CD8-positive, alpha-beta memory T cell (primary cell): ENCODE measurements at places on chromosomes 16 and 17. TPM values are rescaled to one million over a fixed set of nuclear protein-coding genes. Genes with fewer than 3 reads are reported as not detected.
A peak's percentile ranks its signal among the peaks of the same experiment; 100 is the strongest.

- no peak for DNase-seq
Observed at GRCh38 chr17:16989953-16990860, 18.3 kb upstream of the TNFRSF13B start.

DNA sequence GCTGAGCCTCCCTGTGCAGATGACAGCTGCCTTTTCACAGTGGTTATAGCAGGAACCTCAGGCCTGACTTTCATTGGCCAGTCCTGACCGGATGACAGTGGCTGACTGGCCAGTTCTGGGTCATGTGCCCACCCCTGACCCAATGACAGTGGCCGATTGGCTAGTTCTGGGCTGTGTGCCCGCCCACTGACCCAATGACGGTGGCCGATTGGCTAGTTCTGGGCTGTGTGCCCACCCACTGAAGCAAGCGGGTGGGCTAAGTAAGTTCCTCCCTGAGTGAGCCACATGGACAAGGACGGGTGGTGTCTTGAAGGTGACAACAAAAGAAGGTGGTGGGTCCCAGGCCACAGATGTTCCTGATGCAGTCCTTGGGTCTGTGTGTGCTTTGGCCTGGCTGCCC lies 9.5 kb downstream of the DEF8 start:
- no peak for DNase-seq

DNA sequence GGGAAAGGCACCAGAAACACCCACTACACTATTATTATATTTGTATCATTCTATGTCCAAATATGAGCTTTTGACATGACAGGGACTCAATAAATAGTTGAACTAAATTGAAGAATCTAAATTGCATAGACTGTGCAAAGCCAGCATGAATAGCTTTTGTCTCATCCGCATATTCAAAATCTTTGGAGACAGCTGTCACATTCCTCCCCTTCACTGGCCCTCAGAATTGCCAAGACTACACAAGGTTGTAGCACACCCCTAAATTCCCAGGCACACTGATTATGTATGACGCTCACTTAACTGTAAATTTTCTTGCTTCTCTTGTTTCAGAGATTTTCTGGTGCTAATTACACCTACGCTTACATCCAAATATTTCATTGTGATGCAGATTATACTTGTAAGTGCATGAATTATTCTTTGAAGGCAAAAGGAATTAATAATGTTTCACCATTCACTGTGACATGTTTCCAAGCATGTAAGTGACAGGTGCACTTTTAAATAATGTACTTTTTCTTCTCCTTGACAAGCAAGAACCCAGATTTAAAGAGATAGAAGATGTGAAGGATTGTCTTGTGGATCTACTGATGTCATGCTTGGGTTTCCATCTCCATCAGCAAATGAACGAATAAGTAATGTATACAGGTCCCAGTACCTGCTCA lies 47.5 kb downstream of the CA10 start:
- DNase-seq = no peak

- no peak for DNase-seq
Observed at GRCh38 chr17:57077000-57077399, 8.0 kb upstream of the AKAP1 start.

PTGES3L gene
- polyA plus RNA-seq = not detected

DNA sequence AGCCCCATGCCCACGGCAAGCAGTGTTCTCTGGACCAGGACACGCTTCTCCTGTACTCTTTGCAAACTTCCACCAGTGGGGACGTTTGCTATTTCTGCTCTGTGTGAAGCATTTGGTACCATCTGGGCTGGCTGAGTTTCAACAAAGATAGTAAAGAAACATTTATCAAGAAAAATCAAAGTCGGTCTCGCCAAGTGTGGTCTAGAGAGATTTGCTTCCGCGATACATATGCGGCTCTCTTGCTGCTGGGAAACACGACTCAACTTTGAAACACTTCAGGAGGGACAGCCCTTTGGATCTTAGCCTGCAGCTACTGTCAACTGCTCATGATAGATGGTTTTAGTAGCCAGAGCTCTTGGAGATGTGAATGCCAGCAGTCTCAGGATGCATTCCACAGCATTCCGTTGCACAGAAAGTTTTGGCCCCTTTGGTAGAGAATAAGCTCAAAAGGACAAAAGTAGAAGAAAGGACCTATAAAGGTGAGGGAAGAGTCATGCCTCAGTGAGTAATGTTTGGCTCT lies 168.2 kb upstream of the CACNG3 start:
- no peak for DNase-seq

- DNase-seq = peak; percentile 55
Observed at GRCh38 chr16:17416461-17417311, 54.1 kb downstream of the XYLT1 start.

ARHGAP44 gene
- polyA plus RNA-seq = not detected

- DNase-seq = no peak
Observed at GRCh38 chr16:1297018-1297696, 12.3 kb upstream of the UBE2I start.
